ENCODE measurements at places on chromosomes 1 and 21.

- DNase-seq = no peak
These were observed 71.0 kb upstream of the CYP2J2 start for GRCh38 chr1:59997479-59998115.

DNA sequence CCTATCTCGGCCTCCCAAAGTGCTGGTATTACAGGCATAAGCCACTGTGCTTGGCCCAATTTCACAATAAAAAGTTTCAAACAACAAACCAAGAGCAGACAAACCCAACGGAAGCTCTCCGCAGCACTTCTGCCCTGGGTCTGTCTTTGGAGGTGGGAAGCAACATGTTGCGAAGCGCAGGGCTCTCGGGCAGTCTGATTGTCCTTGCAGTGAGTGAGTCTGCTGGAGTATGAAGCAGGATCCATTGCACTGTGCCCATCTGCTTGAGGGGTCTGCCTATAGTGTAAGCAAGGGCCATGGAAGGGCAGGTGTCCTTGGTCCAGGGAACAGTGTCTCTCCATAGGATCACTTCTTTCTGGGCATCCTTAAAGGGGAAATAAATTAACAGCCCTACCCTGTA is 14.6 kb upstream of the PARP1 start:
- DNase-seq = no peak

GRCh38 chr1:153679337-153680119 is 1.0 kb downstream of the NPR1 start:
- no peak for DNase-seq

GRCh38 chr1:143497374-143497747 is 474.4 kb downstream of the FAM72C start:
- DNase-seq = no peak

DNA sequence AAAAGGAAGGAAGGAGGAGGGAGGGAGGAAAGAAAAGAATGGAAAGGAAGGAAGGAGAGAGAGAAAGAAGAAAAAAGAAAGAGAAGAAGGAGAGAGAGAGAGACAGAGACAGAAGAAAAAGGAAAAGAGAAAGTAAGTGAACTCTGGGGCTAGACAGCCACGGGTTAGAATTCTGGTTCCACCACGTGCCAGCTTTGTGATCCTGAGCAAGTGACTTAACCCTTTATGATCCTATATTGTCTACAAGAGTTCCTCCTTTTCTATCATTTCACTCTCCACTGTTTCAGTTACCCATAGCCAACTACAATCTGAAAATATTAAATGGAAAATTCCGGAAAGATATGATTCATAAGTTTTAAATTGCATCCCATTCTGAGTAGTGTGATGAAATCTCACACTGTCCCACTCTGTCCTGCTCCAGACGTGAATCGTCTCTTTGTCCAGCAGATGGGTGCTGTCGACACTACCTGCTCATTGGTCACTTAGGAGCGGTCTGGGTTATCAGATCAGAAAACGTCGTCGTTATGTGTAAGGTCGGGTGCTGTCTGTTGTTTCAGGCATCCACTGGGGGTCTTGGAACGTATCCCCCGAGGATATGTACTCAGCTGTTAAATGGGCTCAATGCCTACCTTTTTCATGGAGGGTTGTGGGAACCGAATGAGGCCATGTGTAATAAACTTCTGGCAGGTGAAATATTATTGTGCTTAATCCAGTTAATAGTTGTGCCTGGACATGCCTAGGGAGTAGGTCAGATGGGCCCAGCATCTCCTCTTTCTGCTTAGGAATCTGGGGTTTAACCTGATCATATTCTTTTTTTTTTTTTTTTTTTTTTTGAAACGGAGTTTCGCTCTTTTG is 19.1 kb downstream of the TMEM51 start:
- no peak for DNase-seq

DNA sequence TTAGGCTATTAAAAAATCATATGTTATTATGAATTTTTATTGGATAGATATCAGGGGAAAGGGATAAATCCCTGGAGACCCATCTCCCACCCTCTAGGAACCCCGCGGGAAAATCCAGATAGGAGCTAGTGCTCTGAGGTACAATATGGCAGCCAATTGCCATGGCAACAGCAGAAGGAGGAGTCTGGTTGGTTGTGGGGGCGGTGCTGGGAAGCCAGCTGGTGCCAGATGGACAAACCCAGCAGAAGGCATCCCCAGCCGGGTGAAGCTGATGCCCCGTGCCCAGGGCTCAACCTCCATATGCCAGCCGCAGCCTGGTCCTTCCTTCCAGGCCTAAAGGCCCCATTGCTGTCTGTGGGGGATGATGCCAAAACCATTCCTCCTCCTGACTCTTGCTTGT is 38.3 kb downstream of the RHBG start:
- no peak for DNase-seq

- DNase-seq = no peak
These were observed 204.1 kb downstream of the MATN1 start for GRCh38 chr1:30519201-30519763.

- DNase-seq = no peak
These were observed 23.7 kb downstream of the ERRFI1 start for GRCh38 chr1:8002329-8002910.

- no peak for DNase-seq
These were observed 82.3 kb downstream of the ADSS2 start for GRCh38 chr1:244369256-244370057.

DNA sequence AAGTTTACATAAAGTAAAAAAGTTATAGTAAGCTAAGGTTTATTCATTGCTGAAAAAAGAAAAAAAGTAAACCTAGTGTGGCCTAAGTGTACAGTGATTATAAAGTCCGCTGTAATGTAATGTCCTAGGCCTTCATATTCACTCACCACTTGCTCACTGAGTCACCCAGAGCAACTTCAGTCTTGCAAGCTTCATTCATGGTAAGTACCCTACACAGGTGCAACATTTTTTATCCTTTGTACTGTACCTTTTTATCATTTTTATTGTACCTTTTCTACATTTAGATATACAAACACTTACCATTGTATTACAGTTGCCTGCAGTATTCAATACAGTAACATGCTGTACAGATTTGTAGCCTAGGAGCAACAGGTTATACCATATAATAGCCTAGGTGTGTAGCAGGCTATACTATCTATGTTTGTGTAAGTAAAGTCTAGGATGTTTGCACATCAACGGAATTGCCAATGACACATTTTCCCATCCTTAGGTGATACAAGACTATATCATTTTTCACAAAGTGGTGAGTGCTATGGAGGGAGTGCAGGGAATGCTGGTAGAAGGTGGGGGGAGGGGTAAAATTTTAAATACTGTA is 58.0 kb upstream of the DMRTA2 start:
- DNase-seq = no peak

DNA sequence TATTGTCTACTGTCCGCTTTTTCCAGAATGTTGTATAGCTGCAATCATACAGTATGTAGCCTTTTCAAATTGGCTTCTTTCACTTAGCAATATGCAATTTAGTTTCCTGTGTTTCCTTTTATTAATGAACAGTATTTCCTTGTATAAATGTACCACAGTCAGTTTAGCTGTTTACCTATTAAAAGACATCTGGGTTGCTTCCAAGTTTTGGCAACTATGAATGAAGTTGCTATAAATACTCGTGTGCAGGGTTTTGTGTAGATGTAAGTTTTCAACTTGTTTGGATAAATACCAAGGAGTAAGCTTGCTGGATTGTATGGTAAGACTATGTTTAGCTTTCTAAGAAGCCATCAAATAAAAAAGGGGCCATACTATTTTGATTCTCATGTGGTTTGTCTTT is 24.4 kb upstream of the KCNJ6 start:
- no peak for DNase-seq
